ENCODE measurements at places on chromosomes 3 and 15.
A peak's percentile ranks its signal among the peaks of the same experiment; 100 is the strongest.

GRCh38 chr15:96333131-96334016, 2.9 kb downstream of the NR2F2 start:
- H3K27ac ChIP-seq = peak overlapping the region; percentile 97
- no peaks in the 10 kb centered on the region for H3K27me3 ChIP-seq
- peaks cover 6% of the 10 kb centered on the region for H3K4me1 ChIP-seq
- peaks cover 66% of the 10 kb centered on the region for H3K36me3 ChIP-seq
- peak; percentile 70 for DNase-seq
- peak overlapping the region; percentile 97 for H3K4me3 ChIP-seq

DNA sequence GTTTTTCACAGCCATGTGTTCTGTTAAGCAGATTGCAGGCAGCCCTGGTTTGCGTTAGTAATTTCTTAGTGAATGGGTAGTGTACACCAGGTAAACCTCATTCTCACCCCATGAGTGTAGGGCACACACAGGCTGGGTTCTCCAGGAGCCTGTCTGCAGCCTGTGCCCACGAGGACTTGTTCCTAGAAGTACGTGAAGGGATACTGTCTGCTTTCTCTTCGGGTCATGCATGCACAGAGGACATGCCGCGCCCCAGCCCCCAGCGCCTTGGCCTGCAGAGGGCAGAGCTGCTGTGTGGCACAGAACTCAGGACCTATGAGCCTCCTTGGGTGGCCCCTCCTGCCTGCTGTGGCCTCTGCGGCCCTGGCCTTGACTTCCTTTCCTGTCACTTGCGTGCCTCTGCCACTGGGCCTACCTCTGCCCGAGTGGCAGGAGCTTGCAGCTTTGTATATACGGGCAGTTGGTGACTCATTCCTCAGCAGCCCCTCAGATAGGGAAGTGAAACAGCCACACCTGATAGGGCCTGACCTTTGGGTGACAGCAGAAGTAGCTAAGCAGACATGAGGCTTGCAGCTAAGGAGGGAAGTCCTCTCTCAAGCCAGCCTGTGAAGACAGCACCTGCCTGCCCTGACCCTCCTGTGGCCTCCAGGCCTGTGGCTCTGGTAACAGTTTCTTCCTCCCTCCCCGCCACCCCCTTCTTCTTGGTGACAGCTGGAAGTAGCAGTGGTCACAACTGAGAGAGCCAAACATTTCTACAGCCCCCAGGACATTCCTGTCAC, 19.5 kb downstream of the PPCDC start:
- peak; percentile 76 for DNase-seq
- no peaks in the 10 kb centered on the region for H3K36me3 ChIP-seq
- peak overlapping the region; percentile 88 for H3K27ac ChIP-seq
- peaks cover 41% of the 10 kb centered on the region for H3K4me1 ChIP-seq
- H3K4me3 ChIP-seq = no peak overlapping the region

GRCh38 chr3:128799653-128800052, 73.7 kb downstream of the RAB7A start:
- no peaks in the 10 kb centered on the region for H3K27me3 ChIP-seq
- H3K36me3 ChIP-seq = peaks cover 42% of the 10 kb centered on the region
- no peak overlapping the region for H3K4me3 ChIP-seq
- DNase-seq = no peak
- H3K27ac ChIP-seq = no peak overlapping the region

GRCh38 chr15:73677146-73677607, 7.0 kb upstream of the CD276 start:
- H3K27me3 ChIP-seq = no peaks in the 10 kb centered on the region
- H3K36me3 ChIP-seq = no peaks in the 10 kb centered on the region
- no peak overlapping the region for H3K27ac ChIP-seq

DNA sequence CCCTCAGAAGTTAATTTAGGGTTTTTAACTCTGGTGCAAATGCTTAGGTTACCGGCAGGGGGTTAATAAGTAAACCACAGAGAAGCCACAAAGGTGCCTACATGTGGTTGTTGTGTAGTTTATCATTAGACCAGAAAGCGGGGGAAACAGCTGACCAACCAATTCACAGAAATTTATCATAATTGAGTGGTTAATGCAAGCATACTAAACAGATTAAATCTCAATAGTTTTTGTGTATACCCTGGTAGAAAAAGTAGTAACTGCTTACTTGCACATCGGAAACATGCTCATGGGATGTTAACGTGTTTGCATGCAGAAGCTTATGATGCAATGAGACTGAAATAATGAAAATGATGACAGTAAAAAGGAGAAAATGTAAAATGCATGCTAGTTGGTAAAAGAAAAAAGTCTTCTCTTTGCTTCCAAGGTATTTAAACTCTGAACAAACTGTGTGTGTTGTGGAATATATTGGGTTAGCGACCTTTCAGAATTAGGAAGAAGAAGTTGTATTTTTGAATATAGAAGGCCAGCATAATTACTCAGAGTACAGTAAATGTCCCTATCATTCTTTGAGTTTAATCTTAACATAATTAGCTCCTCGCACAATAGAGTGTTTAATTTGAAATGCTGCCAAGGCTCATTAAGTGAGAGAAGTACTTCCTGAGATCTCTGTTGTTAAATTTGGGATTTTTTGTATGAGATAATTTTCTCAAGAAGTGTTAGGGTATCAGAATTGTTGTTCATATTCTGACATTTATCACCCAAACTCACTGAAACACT, 316.2 kb downstream of the PTPRG start:
- no peak overlapping the region for H3K4me3 ChIP-seq
- no peak for DNase-seq

DNA sequence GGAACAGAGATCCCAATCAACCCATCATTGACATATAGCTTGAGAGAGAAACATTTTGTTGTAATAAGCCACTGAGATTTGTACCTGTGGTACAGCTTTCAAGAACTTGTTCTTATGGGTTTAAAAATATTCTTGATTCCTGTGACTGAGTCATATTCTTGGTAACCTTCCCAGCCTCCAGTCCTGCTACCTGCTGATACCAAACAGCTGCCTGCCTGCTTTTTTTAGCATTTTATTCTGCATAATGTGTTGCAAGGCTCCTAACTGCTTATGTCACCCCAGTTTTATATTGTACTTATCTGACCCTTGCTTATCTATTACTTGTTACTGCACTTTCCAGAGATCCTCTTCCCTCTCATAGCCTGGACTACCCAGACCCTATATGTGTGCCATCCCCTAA, 349.3 kb upstream of the SOX2 start:
- no peak overlapping the region for H3K27ac ChIP-seq
- H3K4me3 ChIP-seq = no peak overlapping the region
- no peaks in the 10 kb centered on the region for H3K36me3 ChIP-seq
- no peaks in the 10 kb centered on the region for H3K27me3 ChIP-seq
- no peaks in the 10 kb centered on the region for H3K4me1 ChIP-seq

DNA sequence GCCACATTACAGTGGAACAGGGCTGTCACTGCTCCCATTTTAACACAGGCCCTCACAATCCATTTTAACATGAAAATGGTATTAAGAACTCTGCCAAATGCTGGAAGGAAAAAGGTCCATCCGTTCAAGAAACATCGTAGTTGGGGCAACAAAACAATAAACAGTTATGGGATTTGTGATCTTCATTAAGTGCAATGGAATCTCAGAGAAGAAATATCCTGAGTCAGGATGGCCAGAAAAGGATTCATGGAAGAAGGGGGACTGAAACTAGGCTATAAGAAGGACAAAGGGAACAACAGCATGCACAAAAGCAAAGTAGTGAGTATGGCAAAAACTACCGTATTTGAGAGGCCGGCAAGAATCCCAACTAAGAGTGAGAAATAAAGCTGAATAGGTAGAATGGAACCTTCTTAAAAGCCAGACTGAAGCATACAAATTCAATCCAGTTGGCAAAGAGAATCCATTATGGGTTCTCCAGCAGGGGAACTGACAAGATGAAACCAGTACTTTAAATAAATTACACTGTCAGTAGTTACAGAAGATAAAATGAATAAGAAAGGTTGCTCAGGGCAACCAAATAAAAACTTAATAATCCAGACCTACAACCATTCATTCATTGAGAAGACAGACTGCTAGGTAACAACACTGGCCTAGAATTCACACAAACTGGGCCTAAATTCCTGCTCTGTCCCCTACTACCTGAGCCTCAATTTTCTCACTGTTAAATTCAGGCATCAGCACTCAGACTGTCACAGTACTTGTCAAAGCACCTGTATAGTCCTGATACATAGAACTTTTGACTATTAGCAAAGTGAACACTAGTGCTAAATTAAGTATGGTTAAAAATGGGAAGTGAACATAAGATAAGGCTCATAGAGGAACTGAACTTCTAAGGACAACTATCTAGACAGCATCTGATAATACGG, 6.3 kb downstream of the TBL1XR1 start:
- peak overlapping the region; percentile 49 for H3K27ac ChIP-seq
- H3K27me3 ChIP-seq = no peaks in the 10 kb centered on the region
- H3K4me1 ChIP-seq = peaks cover 29% of the 10 kb centered on the region

DNA sequence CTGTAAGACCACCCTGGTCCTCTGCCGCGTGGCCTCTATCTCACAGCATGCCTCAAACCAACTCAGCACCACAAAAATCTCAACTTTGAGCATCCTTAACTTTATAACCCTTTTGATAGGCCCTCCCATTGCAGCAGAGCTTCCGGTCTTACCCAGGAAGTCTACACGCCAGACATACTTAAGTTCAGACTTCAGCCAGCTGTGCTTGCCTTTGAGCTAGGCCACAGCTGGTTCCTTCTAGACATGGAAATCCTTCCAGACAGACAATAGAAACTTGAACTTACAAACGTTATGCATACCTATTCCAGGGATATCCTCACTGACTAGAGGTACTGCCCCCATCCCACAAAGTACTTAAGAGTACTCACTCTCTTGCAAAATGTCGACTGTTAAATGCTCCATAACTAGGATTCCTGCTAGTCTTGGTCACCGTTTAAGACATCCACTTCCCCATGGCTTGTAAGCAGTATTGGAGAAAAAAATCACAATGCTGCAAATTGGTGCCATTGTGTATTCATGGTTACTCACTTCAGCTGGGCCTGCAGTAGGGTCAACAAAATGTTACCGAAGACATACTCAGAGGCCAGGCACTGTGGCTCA, 183.5 kb downstream of the TBL1XR1 start:
- H3K4me1 ChIP-seq = no peaks in the 10 kb centered on the region
- H3K27me3 ChIP-seq = no peaks in the 10 kb centered on the region
- H3K27ac ChIP-seq = no peak overlapping the region
- H3K36me3 ChIP-seq = no peaks in the 10 kb centered on the region
- no peak for DNase-seq

GRCh38 chr15:45641374-45641781, 6.5 kb downstream of the SQOR start:
- H3K27ac ChIP-seq = peak overlapping the region; percentile 46
- H3K4me3 ChIP-seq = no peak overlapping the region
- no peak for DNase-seq
- no peaks in the 10 kb centered on the region for H3K27me3 ChIP-seq

GRCh38 chr3:24145981-24146822, 201.1 kb downstream of the NR1D2 start:
- no peaks in the 10 kb centered on the region for H3K27me3 ChIP-seq
- H3K4me3 ChIP-seq = no peak overlapping the region
- H3K36me3 ChIP-seq = peaks cover 23% of the 10 kb centered on the region
- DNase-seq = no peak

GRCh38 chr3:167466966-167467365, 6.9 kb downstream of the SERPINI2 start:
- H3K27ac ChIP-seq = no peak overlapping the region
- no peak for DNase-seq
- no peaks in the 10 kb centered on the region for H3K27me3 ChIP-seq
- no peaks in the 10 kb centered on the region for H3K4me1 ChIP-seq
- H3K4me3 ChIP-seq = no peak overlapping the region

DNA sequence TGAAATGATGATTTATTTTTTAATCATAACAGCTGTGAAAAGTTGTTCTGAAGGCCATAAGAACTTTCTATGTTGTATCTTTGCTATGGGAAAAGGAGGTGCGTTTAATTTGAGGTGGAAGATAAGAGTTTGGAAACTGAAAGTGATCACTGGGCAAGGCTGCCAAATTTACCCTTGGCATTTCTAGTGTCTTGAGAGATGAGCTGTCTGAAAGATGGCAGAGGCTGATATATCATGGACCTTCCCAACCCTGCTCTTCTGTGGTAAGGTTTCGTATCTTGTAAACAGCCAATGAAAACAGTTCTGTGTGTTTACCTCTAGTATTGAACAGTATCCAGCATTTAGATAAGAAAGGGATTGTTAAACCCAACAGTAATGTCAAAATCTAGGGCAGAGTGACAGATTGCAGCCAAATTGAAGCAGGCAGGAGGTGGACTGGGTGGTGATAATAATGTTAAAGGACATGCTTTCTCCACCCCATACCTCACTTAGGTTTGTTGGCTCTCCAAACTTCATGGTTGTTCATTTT, 15.8 kb upstream of the NFKBIZ start:
- no peaks in the 10 kb centered on the region for H3K36me3 ChIP-seq
- H3K4me3 ChIP-seq = no peak overlapping the region
- no peak for DNase-seq

DNA sequence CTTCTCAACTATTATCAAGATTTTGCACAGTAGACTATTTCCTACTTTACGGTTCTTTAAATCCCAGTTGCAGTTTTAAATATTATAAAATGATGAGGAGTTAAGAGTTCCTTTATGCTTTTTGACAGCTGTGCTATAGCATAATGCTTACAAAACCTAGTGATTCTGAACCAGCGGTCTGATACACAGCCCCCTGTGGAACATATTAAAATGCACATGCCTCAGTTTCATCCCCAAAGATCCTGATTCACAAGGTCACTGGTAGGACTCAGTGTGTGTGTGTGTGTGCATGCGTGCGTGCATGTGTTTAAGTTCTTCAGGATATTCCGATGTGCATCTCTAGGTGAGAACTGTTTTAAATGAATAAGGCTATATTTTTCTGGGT, 330.1 kb upstream of the TPM1 start:
- DNase-seq = no peak
- H3K27ac ChIP-seq = no peak overlapping the region
- H3K36me3 ChIP-seq = peaks cover 44% of the 10 kb centered on the region
- no peaks in the 10 kb centered on the region for H3K4me1 ChIP-seq
- no peaks in the 10 kb centered on the region for H3K27me3 ChIP-seq

- no peaks in the 10 kb centered on the region for H3K36me3 ChIP-seq
- no peak for DNase-seq
- H3K27ac ChIP-seq = no peak overlapping the region
- peaks cover 4% of the 10 kb centered on the region for H3K27me3 ChIP-seq
- H3K4me1 ChIP-seq = no peaks in the 10 kb centered on the region
These were observed 184.9 kb downstream of the NR2F2 start for GRCh38 chr15:96515371-96515770.

- H3K4me3 ChIP-seq = peak overlapping the region; percentile 17
- DNase-seq = no peak
- no peaks in the 10 kb centered on the region for H3K27me3 ChIP-seq
- H3K4me1 ChIP-seq = peaks cover 100% of the 10 kb centered on the region
These were observed 32.7 kb downstream of the ADCY5 start for GRCh38 chr3:123416173-123416572.

- H3K4me3 ChIP-seq = no peak overlapping the region
- no peak for DNase-seq
- peaks cover 11% of the 10 kb centered on the region for H3K36me3 ChIP-seq
- no peak overlapping the region for H3K27ac ChIP-seq
- H3K4me1 ChIP-seq = no peaks in the 10 kb centered on the region
These were observed 11.7 kb downstream of the DLG1 start for GRCh38 chr3:197286678-197287077.
